Stimulated activated CD4-positive, alpha-beta T cell treated with anti-CD3 and anti-CD28 coated beads, Interleukin-15, amount 100 ng/mL, for 24 hours (primary cell): ENCODE measurements at places on chromosomes 4 and X.

GRCh38 chr4:61489927-61490326, 289.8 kb downstream of the ADGRL3 start:
- no peak for DNase-seq

DNA sequence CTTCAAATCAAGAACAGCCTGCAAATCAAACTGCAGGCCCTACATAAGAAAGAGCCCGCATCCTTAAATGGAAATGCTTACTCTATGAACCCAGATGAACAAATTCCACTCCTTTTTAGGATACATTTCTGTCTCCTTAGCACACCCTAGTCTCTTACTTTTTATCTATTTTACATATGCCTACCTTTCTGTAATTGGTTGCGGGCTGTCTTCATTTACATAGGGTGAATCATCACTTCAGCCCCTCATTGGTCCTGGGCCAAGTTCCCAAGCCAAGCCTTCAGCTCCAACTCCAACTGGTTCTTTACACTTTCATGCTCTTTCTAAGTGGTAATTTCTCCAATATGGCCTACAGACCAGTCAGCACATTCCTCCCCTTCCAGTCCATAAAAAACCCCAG, 219.3 kb downstream of the TRAM1L1 start:
- no peak for DNase-seq

- no peak for DNase-seq
Measured at GRCh38 chrX:128717635-128718578, 665.7 kb upstream of the ACTRT1 start.

GRCh38 chr4:75895744-75896314, 6.4 kb downstream of the PPEF2 start:
- DNase-seq, result no peak

DNA sequence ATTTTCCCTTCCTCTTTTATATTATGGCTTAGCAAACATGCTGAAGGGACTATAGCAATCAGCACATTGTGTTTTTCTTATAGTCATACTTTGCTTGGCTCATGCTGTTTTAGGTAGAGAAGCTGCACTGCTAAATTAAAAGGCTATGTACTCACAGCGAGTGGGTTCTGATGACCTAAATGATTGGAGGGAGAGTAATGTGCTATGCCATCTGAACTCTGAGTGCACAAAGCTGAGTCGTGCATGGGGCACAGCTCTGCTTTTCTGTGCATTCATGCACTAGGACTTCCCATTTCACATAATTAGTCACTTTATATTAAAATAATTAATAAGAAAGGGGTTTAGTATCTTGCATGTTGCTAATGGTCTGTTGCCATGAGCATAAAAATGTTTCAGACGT, 132.7 kb upstream of the ADGRL3 start:
- DNase-seq, result no peak

- DNase-seq, result no peak
Measured at GRCh38 chr4:80475798-80476197, 140.3 kb downstream of the CFAP299 start.

DNA sequence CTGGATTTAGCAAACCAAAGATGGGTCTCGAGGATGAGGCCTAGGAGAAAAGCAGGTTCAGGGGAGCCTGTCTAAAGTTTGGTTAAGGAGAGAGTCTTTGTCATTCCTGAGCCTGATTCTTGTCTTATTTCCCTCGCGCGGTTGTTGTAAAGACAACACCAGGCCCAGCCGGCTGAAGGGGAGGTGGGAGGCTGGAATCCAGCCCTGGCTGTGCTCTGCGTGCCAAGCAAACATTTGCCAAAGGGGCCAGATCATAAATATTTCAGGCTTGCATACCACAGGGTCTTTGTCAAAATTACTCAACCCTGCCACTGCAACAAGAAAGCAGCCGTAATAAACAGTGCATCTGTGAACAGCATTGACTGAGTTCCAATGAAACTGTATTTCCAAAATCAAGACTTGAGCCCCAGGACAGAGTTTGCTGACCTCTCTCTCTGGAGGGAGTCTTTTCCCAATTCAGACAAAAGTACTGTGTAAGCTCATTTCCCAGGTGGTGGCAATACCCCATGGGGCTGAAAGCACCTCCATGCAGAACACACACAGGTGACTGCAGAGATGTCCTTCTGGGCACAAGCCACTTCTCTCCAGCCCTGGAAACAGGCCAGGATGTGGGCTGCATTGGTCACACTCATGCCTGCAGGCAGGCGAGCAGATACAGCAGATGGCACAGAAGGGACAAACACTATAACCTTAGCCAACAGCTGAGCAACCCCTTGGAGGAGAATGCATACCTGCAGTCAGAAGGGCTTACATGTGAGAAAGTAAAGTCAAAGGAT, 320.3 kb downstream of the STK32B start:
- no peak for DNase-seq

DNA sequence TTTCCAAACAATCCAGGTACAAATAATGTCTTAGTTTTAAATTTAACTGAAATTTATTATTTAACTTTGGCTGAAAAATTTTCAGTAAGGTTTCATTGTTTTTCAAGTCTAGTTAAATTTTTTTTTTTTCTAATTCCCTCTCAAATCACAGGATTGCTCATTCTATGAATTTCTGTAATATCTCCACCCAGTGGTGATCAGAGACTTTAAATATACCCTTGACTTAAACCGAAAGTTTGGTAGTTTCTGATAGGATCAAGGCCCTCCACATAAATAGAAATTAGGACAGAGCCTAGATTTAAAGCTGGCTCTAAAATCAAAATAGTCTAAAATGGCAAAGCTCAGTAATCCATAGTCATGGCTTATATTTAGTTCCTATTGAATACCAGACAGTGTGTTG, 175.4 kb downstream of the TBCK start:
- DNase-seq, result no peak

GRCh38 chr4:146232131-146232722, 17.9 kb downstream of the REELD1 start:
- no peak for DNase-seq

DNA sequence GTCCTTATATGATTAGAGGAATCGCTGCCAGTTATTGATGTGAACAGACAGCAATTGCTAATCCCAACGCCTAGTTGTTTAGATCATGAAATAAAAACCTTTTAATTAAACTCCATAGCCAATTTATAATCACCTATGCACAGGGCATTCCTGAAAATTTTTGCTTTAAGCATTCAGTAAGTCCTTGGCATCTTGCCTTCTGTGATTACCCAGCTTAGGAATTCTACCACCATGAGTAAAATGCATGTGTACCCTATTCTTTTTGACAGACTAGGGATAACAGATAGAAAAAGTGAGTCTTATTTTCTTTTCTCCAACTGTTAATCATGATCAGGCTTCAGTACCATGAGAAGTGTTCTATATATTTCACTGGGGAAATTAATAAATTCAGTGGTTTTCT, 995.3 kb upstream of the GRIA3 start:
- DNase-seq, result no peak

GRCh38 chr4:85005865-85006377, 39.4 kb upstream of the WDFY3 start:
- DNase-seq, result no peak

- no peak for DNase-seq
Measured at GRCh38 chr4:85776096-85776495, 301.1 kb downstream of the ARHGAP24 start.

DNA sequence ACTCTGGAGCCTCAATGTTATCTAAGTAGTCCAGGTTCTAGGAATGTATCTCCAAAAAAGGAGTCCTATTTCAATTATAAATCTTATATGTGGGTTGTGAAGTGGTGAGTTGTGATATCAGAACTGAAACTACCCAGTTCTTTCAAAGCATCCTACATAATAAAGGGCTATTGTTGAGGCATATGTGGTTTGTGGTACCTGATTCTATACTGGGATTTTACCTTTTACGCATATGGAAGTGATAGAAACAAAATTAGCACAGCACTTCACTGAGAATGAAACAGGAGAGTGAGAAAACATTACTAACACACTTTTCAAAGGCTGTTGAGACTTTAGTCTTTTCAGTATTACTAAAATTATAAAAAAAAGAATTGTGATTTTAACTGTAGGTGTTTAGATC, 417.7 kb upstream of the GALNT7 start:
- no peak for DNase-seq

DNA sequence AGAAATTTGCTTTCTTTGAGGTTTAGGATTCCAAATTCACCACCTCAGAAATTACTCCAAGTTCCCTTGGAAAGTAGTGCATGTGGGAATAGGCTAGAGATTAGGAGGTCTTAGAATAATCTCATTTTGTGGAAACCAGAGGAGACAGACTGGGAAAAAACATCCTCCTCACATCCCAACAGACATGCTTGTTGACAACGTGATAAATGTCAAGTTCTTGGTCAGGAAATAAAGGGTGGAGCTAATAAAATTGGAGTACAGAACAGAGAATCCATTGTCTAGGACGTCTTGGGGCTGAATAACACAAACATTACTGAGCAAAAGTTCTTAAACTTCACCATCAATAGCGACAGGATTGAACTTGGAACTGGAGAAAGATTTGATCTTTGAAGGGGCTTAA, 233.4 kb downstream of the PABPC4L start:
- no peak for DNase-seq

- DNase-seq, result no peak
Measured at GRCh38 chr4:139247700-139248238, 32.3 kb downstream of the MGARP start.

DNA sequence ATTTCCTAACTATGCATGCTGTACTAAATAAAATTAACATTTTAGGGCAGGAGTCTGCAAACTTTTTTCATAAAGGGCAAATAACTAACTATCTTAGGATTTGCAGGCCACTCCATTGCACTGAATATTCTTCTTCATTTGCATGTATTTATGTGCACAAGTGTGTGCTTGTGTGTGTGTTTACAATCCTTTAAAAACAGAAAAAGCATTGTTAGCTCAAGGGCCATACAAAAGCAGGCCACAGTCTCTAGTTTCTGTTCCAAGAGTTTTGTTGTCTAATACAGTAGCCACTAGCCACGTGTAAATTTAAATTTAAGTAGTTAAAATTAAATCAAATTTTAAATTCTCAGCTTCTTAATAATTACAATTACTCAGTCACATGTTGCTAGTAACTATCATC, 621.8 kb downstream of the TMA16 start:
- DNase-seq, result no peak

- DNase-seq, result no peak
Measured at GRCh38 chr4:3452376-3452775, 10.6 kb downstream of the HGFAC start.

GRCh38 chr4:143617994-143618679, 82.3 kb downstream of the FREM3 start:
- DNase-seq, result no peak

GRCh38 chr4:166324321-166324720, 451.3 kb downstream of the TLL1 start:
- no peak for DNase-seq

- DNase-seq, result no peak
Measured at GRCh38 chr4:150888217-150888616, 126.9 kb downstream of the LRBA start.

- DNase-seq, result no peak
Measured at GRCh38 chrX:71997320-71997719, 86.7 kb downstream of the NHSL2 start.

- DNase-seq, result peak; percentile 33
Measured at GRCh38 chr4:159171287-159171686, 68.4 kb downstream of the RAPGEF2 start.

DNA sequence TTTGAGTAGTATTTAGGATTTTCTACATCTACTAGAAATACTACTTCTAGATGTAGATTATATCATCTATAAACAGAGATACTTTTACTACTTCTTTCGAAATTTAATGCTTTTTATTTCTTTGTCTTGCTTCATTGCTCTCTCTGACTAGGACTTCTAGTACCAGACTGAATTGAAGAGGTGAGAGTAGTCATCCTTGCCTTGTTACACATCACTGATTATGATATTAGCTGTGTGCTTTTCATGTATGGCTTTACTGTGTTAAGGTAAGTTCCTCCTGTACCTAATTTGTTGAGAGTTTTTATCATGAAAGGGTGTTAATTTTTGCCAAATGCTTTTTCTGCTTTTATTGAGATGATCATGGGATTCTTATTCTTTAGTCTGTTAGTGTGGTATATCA, 19.6 kb upstream of the IL2 start:
- no peak for DNase-seq

GRCh38 chr4:5863461-5864113, 29.3 kb downstream of the CRMP1 start:
- DNase-seq, result peak; percentile 80

- DNase-seq, result no peak
Measured at GRCh38 chr4:185412412-185412811, 13.4 kb downstream of the UFSP2 start.

DNA sequence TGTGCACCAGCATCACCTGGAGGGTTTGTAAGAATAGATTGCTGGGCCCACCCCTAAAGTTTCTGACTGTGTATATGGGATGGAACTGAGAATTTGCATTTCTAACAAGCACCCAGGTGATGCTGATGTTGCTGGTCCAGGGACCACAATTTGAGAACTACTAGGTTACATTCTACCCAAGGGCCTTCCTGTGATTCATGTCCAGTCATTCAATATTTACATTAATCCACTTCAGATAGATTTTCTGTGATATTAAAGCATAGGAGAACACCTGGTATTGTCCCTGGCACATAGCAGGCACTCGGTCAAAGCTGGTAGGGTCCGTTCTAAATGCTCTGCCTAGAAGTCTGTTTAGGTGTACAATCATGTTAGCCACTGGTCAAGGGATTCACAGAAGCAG, 19.5 kb upstream of the XPNPEP2 start:
- no peak for DNase-seq

GRCh38 chr4:83563998-83564397, 28.1 kb downstream of the GPAT3 start:
- no peak for DNase-seq

GRCh38 chrX:24563291-24564010, 83.7 kb downstream of the PCYT1B start:
- DNase-seq, result no peak

DNA sequence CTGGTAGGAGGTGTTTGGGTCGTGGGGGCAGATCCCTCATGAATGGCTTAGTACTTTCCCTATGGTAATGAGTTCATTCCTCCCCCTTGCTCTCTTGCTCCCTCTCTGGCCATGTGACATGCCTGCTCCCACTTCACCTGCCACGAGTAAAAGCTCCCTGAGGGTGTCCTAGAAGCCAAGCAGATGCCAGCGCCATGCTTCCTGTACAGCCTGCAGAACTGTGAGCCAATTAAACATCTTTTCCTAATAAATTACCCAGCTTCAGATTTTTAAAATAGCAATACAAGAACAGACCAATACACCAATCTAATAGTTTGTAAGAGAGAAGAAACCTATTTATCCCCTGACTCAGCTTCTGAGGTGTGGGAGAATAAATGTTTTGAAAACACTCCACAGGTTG, 60.5 kb downstream of the FGFBP1 start:
- no peak for DNase-seq

DNA sequence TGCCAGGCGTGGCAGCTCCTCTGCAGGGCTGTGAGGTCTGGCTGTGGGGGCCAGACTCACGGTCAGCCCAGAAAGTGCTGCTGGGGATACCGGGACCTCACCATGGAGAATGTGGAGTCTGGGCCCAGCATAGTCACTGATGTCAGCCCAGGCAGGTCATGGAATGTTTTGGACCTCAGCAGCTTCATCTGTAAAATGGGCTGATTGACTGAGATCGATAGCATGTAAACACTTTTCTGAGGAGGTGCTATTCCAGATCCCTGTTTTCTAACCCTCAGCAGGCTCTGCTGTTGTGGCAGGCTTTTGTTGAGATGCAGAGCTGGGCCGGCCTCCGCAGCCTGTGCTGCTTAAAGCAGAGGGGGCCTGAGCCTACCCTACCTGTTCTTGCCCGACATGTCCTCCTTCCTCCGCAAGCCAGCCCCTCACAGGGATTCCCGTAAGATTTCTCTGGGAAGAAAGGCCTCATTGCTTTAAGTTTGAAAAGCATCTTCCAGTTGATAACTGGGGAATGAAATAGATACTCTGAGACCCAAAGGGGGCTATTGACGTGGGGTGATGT, 38.3 kb upstream of the HGFAC start:
- no peak for DNase-seq
